Dorsolateral prefrontal cortex (tissue), 122 donors: ENCODE measurements at places on chromosomes 3 and 15.

GRCh38 chr15:62845241-62846126 is 197.1 kb upstream of the TPM1 start:
- DNase-seq = no peak

DNA sequence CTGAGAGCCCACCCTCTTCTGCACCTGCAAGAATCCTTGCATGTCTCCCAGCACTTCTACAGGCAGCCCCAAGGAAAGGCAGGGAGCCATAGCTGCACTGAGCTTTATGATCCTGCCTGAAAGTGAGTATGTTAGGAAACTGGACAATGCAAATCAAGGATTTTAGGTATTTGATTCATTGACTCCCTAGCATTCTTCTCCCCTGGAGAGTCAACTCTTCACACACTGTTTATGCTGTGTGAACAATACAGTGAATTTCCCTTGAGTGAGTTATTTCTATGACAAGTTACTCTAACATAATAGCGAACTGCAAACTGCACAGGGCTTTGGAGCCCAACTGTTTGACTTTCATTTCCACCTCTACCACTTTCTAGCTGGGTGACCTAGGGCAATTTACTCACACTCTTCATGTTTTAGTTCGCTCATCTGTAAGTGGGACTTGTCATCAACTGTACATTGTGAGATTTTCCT is 96.0 kb upstream of the PHLDB2 start:
- no peak for DNase-seq

- DNase-seq = no peak
Measured at GRCh38 chr3:188165596-188165995, 11.6 kb downstream of the LPP start.

DNA sequence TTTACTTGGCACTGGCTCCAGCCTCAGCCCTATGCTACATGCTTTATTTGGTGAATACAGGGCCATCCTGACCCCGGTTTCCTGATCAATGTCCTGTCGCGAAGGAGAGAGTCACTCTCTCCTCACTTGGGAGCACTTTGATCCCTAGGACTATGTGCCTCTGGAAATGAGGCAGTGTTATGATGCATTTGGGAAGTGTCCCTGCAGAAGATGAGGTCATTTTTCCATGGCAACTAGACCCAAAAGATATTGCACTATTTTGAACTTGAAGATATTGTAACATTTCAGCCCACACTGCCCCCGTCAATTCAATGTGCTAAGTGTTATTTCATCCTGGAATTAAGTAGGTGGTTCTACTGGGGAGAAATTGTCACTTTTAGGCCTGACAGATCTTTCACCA is 68.0 kb downstream of the LRRK1 start:
- DNase-seq = no peak

DNA sequence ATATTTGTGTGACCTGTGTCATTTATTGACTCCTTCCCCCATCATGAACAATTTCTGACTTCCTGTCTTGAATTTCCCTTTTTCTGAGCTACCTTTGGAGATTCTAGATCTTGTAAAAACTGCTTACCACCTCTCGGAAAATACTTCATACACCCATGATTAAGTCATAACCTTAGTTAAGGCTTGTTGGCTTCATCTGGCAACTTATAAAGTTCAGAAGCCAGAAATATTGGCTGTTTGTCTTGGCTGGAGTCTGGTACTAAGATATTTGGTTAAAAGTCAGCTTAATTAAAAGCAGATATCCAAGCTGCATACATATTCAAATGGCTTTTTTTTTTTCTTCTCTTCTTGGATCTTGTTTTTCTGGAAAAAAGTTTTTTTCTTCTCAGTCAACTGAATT is 37.3 kb upstream of the B3GALNT1 start:
- DNase-seq = no peak

- DNase-seq = no peak
Measured at GRCh38 chr15:96381463-96381862, 51.0 kb downstream of the NR2F2 start.

DNA sequence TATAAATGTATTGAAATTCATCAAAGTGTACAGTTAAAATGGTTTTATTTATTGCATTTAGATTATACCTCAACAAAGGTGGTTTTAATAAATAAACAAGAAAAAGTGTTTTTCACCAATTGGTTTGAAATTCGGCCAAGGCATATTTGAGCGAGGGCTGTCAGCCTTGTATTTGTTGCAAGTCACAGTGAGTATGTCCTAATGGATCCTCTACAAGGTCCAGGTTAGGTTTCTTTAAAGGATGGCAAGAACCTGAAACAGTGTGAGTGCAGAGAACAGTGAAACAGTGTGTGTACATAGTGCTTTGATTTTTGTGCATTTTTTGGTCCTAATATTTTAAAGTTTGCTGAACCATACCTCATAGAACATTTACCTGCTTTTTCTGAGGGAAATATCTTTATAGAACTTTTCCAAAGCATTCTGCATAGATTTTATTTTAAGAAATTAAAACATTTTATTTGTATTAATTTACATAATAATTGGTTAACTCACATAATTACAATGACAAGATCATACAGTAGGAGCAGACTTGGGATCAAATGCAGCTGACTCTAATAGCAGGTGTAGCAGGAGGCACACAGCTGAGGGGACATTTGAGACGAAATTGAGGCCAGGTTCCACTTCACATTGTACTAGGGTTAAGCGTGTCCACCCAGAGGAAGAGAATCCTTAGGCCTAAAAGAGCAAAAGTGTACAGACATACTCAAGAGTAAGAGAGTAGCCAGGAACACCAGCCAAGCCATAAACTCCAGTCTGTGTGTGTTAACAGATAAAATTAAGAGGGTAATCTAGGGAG is 428.8 kb upstream of the TPRG1 start:
- no peak for DNase-seq

DNA sequence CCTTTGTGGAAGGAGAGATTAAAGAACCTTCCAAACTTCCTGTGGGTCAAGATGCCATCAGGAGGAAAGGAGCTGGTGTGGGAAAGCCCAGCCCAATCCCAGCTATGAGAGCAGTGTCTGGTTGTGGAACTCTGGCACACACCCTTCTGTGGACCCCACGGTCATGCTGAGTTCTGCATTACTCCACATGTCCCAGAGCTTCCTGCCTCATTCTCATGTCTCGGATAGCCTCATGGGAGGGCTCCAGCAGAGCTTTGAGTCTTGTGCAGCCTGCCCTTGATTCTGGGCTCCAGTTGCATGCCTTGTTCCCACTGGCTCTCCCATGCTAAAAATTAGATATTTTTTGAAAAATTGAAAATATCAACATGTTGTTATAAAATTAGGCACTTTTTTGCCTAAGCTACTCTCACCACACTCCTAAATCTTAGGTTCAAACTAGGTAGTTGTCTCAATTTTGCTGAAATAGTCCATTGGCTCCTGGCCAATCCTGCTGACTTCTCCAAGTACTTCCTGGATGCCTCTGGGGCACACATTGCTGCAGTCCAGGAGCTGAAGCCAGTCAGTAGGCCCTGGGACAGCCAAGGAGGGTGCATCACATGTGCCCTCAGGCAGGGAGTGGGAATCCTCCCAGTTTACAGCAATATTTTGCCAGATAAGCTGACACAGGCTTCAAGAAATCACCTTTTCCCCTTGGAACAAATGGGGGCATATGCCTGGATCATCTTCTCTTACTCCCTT is 144.3 kb downstream of the EEFSEC start:
- no peak for DNase-seq

DNA sequence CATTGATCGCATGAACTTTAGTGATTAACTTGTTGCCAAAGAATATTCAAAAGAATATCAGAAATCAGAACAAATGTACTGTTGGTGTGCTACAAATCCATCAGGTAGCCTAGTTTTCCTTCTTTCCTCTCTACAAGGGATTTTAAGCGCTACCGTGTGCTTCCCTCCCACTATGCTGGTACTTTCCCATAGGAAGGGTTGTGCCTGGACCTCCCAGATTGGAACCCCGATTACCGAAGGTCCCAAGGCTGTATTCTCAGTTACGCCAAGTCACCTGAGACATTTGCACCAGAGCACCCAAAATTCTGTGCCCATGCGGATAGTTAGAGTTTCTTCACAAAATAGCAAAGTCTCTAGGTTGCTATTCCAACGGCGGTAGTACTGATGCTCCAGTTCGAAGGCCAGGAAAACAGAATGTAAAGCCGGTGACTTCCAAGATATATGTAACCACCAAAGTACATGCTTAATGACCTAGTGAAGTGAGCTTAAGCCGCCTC is 23.4 kb upstream of the GATM start:
- no peak for DNase-seq

DNA sequence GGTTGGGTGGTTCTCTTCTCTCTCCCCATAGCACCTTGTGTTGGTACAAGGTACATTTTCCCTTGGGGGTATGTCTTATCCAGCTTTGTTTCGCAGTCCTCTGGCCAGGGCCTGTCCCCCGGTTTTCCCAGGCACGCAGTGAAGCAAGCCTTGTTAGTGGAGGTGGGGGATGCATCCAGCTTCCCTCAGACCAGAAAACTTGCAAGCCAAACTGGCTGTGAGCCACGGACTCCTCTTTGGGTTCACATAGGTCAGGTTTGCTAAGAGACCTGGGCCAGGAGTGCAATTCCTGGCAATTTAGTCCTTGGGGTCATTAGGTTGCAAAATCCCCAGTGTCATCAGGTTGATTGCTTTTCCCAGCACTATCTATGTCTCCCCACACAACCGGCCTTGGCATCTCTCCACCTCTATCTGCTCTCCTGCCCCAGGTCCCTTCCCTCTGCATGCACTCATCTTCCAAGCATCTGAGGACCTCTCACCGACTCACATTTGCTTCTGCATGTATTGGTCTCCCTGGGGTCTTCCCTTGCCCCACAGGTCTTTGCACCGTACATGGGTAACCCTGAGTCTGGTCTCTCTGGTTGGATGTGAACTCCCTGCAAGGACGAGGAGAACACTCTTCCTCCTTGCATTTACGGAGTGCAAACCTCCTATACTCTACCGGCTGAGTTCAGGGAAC is 34.2 kb downstream of the BCL2L10 start:
- DNase-seq = no peak

DNA sequence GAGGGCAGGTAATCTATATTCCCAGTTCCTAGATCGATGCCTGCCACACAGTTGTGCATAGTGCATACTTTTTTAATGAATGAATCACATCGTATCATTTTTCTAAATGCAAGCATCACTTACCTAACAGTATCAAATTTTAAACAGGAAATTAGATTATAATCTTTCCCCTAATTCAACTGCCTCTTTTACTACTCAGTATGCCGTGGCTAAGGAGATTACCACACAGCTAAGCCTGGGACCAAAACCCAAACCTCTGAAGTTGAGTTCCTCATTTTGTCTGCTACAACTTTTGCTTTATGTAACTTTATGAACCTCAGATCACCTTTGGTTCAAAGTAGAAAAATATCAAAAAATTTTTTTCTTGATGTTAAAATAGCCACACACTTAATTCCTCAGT is 53.2 kb upstream of the FNDC3B start:
- no peak for DNase-seq

GRCh38 chr3:129365296-129366136 is 62.9 kb downstream of the EFCAB12 start:
- DNase-seq = no peak

DNA sequence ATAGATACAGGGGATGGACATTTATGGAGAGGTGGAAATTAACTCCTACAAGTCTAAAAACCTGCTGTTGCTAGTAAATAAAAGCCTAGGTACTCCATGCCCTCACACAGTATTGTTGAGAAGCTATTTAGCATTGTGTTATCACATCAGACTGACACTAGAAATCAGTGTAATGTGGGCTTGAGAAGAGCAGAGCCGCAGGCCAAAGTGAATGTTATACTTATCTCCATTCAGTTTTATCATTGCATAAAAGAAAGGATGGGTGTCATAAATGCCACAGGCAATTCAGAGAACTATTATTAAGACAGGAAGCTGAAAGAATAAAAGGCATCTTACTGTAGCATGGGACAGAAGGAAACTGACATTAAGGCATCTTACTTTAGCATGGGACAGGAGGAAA is 13.7 kb upstream of the ISLR start:
- no peak for DNase-seq

DNA sequence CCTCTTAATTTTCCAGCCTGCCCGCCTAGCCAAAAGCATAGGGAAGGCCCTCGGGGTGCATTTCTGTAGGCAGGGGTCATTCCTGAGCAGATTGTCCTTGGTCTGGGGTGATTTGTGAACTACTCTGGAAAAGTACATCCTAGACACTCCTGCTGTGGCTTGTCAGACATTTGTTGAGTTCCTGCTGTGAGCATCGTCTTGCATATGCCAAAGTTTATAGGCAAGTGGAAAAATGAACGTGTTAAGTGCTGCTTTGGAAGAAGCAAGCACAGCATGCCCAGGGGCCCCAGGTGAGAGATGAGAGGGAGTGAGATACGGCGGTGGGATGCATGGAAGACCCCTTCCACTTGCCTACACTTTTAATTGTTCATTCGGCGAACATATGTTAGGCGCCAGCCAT is 237.7 kb upstream of the ST8SIA2 start:
- no peak for DNase-seq
